ENCODE measurements at places on chromosomes 2 and 18. TPM values are rescaled to one million over a fixed set of nuclear protein-coding genes. Genes with fewer than 3 reads are reported as not detected.

Gene GKN2
- total RNA-seq = not detected

Gene NPPC
- total RNA-seq = not detected

Gene POMC
- 3.8 TPM for total RNA-seq

Gene RFX8
- 36.7 TPM for total RNA-seq

Gene NFU1
- 30.8 TPM for total RNA-seq

Gene TMEM163
- not detected for total RNA-seq

Gene ERICH2
- total RNA-seq = not detected

Gene TMEM37
- 0.44 TPM for total RNA-seq

Gene C18orf63
- total RNA-seq = not detected

Gene NEU4
- not detected for total RNA-seq

Gene ANO7
- total RNA-seq = 0.83 TPM

Gene BCL2
- total RNA-seq = 2.5 TPM

Gene PAX8
- 1.5 TPM for total RNA-seq

Gene FAP
- 143 TPM for total RNA-seq

Gene NLRC4
- not detected for total RNA-seq

Gene STARD6
- not detected for total RNA-seq

Gene CFAP65
- total RNA-seq = not detected

Gene BBS5
- total RNA-seq = 7.6 TPM

Gene GAREM1
- 3.5 TPM for total RNA-seq

Gene CDKL4
- 1.3 TPM for total RNA-seq

Gene CTAGE1
- not detected for total RNA-seq

Gene FSHR
- not detected for total RNA-seq

Gene AQP12B
- not detected for total RNA-seq
